ENCODE measurements at places on chromosomes 16 and 17.
A peak's percentile ranks its signal among the peaks of the same experiment; 100 is the strongest.

DNA sequence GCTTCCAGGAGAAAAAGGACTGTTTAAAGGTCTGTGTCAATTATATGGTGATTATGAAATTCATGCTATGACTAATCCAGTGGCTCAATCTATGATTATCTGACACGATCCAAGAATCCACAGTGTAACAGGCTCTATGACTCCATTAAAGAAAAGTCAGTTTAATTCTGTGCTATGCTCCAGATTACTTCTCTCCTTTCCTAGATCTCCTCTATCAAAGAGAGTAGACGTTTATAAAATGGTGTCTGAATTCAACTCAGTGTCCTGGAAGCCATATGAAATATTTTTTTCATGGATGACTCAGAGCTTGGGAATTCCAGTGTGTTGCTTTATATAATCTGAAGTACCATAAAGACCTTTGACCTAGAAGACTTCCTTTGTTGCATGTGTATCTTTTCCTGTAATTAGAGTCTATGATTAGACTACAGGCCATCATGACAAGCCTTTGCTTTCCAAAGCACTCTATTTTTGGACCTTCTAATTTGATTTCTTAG lies 27.0 kb upstream of the NF1 start:
- DNase-seq: no peak

- DNase-seq: no peak
These were observed 7.5 kb downstream of the KRT12 start for GRCh38 chr17:40859536-40859935.

DNA sequence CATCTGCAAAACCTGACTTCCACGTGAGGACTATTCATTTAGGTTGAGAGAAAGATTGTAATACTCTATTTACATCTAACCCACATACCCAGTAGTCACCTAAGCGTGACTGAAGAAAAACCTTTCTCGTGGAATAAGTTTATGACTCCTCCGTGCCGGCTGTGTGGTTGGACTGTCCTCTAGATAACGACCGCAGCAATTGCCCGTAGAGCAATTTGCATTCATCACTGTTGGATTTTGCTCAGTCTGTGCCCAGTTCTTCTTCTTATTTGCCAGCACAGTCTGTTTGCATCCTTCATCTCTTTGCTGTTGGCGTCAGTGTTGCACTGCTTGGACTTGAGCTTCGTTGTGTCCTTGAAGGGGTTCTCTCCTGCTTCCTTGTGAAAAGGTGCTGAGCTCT lies 131.3 kb downstream of the CYB561 start:
- DNase-seq: no peak

DNA sequence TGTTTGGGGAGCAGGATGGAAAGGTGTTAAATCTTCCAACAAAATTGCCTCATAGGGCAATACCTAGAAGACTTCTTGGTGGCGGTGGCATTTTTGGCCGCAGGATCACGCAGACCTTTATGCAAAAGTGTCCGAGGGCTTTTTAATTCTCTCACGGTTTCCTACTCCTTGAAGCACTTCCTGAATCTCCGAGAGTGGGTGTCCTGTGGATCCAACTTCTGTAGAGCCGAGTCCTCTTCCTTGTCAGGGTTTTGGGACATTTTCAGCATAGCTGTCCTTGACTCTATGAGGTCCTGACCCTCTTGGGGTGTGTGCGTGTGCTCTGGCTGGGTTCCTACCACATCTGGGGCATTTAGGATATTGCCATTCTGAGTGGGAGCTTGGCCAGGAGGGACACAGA lies 31.7 kb downstream of the IL21R start:
- DNase-seq: no peak

DNA sequence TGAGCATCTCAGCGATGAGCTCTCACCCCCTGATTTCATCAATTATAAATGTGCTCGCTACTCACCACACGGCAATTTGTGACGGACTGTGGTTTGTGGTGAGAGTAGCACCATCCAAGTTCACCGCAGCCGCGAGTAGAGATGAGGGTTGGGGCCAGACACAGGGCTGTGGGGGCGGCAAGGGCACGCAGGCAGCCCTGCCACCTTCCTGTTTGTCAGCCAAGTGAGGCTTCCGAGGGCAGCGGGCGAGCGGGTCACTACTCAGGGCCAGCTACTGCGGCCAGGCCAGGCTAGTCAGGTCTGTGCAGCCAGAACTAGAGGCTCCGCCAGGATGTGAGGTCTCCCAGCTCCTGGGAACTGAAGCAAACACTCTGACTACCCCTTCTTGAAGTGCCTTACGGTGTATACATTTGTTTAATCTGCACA lies 39.6 kb upstream of the MEOX1 start:
- DNase-seq: no peak

- no peak for DNase-seq
These were observed 226.3 kb downstream of the CBLN1 start for GRCh38 chr16:49055291-49055690.

GRCh38 chr16:49670627-49671026 lies 185.3 kb downstream of the ZNF423 start:
- no peak for DNase-seq

DNA sequence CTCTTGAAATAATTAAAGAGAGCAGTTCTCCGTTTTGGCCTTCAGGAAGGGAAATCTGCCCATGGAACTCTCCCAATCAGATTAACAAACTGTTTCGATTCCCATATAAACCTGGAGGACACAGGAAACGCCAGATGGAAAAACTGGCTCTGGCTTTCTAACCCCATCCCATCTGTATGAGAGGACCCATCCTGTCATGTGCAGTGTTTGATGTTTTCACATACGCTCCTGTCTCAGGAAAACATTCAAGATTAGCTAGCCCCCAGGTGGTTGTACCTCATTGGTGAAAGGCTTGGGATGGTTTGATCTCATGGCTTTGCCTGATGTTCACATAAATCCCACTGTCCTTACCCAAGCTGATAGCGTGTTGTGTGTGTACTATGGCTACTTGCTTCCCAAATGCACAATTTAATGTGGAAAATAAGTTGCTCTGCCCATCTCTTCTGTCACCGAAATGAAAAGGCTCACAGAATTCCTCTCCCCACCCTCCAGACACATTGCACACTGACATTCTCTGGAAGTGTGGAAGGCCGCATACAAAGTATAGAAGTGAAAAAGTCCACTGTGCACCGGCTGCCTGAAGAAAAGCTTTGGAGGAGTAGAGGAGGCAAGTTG lies 18.2 kb upstream of the ERN1 start:
- DNase-seq: no peak

- peak; percentile 17 for DNase-seq
These were observed 106.7 kb downstream of the RBFOX3 start for GRCh38 chr17:79504181-79504605.

- peak; percentile 36 for DNase-seq
These were observed 9.3 kb downstream of the ADCY7 start for GRCh38 chr16:50275428-50276325.

DNA sequence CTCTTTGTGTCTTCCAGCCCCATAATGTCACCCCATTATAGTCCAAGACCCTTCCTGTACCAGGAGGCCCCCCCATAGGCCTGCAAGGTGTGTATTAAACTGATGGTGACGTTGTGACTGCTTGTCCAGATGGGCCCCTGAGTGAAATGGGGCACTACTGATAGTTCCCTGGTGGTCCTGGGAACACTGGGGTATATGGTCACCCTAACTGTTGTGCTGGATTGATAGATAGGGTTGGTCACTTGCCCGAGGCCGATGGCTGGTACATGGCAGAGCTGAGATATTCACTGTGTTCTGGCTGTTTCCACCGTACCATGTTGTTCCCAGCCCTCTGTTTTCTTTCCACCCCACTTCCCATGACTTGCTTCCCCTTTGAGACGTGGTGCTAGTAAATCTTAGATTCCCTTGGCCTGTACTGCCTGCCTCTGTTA lies 4.3 kb downstream of the CNP start:
- no peak for DNase-seq

- DNase-seq: no peak
These were observed 114.5 kb upstream of the CHMP6 start for GRCh38 chr17:80876950-80877728.

DNA sequence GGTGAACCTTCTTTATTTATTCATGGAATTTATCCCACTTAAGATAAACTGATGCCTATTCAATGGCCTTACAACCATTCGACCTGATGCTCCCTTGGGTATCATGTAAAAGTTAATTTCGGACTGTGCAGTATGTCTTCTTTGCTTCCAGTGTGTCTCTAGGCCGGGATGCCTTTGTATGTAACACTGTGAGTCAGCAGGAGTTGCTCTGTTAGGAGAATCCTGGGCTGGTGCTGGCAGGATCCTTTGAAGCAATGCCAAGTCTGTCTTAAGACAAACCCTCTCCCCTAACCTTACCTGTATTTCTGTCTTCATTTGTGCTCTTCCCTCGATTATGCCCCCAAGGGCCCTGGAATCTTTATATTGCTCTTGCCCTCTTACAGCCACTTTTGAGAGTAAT lies 37.9 kb upstream of the ABCA8 start:
- no peak for DNase-seq

DNA sequence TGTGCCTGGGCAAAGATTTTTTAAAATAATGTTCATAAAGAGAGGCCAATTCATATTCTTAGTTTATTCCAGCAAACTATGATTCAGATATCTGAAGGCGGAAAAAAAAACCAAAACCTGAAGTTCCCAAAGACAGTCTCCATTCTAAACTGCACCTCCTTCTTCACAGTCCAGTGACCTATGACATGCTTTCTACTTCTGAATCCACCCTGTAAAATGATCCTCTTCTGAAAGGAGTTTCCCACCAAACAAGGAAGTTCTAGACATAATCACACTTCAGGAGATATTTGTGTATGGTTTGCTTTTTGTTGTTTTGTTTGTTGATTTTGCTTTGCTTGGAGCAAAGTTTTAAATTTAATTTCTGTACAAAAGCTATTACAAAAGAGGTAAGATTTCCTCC lies 12.9 kb upstream of the CHST4 start:
- no peak for DNase-seq

- DNase-seq: peak; percentile 38
These were observed 31.3 kb downstream of the ZCCHC14 start for GRCh38 chr16:87461466-87461991.

DNA sequence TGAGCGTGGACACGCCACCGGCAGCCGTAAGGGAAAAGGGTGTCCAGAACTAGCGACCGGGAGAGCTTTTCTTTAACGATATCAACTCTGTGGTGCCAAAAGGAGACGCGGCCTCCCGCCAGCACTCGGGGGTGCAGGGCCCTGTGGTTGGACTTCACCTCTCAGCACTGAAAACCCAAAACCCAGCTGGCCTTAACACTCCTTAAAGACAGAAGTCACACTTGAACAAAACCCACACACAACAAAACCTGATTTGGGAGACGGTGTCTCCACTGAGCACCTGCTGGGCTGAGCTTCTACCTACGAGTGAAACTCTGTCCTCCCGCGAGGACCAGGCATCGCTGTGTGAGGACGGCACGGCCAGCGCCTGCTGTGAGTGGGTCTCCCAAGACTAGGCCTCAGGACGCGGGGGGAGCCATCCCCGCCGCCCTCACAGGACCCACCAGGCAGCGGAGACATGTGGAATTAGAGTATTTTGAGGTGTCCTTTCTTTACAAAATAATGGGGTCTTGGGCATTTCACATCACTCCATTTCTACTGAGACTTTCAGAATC lies 46.7 kb downstream of the WDR45B start:
- DNase-seq: no peak

DNA sequence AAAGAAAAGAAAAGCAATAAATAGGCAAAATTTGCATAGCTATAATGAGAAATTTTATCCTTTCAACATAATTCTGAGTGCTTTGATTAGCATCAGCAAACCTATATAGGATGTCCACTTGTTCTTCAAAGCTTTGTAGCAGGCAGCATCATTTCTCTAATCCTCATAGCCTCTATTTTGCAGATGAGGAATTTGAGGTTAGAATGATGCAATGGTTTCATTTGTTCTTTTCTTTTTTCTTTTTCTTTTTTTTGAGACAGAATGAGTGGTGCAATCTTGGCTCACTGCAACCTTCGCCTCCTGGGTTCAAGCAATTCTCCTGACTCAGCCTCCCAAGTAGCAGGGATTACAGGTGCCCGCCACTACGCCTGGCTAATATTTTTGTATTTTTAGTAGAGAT lies 594.4 kb downstream of the TOX3 start:
- no peak for DNase-seq

GRCh38 chr16:56363781-56364565 lies 61.4 kb downstream of the AMFR start:
- DNase-seq: no peak

GRCh38 chr17:17783116-17783824 lies 53.5 kb downstream of the SREBF1 start:
- DNase-seq: peak; percentile 41

GRCh38 chr17:52025236-52025635 lies 133.3 kb downstream of the CA10 start:
- no peak for DNase-seq

All from NAMALWA (cell line).